Type B pancreatic cell (in vitro differentiated cells): ENCODE measurements at places on chromosomes 7 and 10.

- H3K27ac ChIP-seq, result no peak overlapping the region
- DNase-seq, result no peak
- H3K36me3 ChIP-seq, result no peaks in the 10 kb centered on the region
- H3K4me3 ChIP-seq, result no peak overlapping the region
- peaks cover 52% of the 10 kb centered on the region for H3K4me1 ChIP-seq
- no peaks in the 10 kb centered on the region for H3K27me3 ChIP-seq
Measured at GRCh38 chr10:115026056-115026745, 67.0 kb upstream of the ATRNL1 start.

DNA sequence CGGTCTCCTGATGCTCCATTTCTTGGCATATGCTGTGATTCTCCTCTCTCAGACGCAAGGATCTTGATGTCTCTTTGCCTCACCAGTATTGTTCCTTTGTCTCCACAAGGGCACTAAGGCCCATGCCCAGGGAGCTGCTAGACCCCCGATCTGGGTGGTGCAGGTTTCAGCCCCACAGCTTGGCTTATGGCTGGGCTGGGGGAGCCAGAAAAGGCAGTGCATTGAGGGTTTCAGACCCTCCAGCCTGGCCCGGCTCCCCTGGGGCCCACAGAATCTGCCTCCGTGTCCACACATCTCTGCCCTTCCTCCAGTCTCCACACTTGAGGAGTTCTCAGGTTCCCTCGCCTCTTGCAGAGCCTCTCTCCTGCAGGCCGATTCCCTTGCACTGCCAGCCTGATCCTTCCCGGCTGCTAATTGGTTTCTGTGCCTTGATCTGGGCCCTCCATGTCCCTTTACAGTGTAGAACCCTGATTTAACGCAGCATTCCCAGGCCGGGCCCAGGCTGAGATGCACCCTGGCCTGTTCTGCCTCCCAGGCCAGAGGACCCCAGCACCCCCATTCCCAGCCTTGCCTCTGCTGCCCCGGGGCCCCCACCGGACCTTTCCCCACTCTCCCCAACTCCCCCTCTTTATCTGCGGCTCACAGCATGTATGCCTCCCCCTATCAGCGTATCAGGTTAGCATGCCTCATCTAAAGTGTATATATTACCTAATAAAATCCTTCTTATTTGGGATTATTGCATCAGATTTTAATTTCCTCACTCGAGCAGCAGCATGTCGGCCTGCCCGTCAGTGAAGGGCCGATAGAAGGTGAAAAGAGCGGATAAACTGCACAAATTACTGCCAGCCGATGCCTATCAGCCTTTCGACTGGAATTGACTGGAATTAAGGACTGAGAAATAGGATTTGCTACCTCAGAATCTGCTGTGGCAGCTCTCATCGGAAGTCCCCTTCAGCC lies 145.7 kb downstream of the C10orf105 start:
- peaks cover 11% of the 10 kb centered on the region for H3K27me3 ChIP-seq
- H3K4me3 ChIP-seq, result no peak overlapping the region
- H3K4me1 ChIP-seq, result peaks cover 9% of the 10 kb centered on the region
- no peaks in the 10 kb centered on the region for H3K36me3 ChIP-seq
- DNase-seq, result no peak

GRCh38 chr10:104309980-104310978 lies 28.0 kb downstream of the ITPRIP start:
- H3K27ac ChIP-seq, result no peak overlapping the region
- peaks cover 3% of the 10 kb centered on the region for H3K36me3 ChIP-seq
- DNase-seq, result no peak

DNA sequence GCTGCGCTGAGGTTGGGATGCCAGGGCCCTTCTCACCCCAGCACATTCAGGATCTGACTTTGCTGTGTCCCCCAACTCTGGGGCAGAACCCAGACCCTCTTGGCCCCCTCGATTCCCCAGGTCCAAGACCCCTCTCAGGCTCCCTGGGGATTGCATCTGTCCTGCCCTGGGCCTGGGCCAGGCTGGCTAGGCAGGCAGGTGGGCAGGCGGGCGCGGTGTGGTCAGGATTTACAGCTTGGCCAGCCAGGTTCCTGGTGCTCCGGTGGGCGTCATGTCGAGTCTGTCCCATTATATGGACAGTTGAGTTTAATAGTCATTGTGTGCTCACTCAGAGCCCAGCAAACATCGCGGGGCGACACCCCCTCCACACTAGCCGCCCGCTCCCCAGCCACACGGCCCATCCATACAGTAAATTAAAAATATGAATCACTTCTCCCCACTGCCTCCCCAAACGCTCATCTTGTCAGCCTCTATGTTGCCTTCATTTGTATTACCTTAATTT lies 23.5 kb downstream of the POLL start:
- H3K36me3 ChIP-seq, result no peaks in the 10 kb centered on the region
- H3K27ac ChIP-seq, result no peak overlapping the region
- H3K4me3 ChIP-seq, result no peak overlapping the region
- H3K4me1 ChIP-seq, result peaks cover 20% of the 10 kb centered on the region

DNA sequence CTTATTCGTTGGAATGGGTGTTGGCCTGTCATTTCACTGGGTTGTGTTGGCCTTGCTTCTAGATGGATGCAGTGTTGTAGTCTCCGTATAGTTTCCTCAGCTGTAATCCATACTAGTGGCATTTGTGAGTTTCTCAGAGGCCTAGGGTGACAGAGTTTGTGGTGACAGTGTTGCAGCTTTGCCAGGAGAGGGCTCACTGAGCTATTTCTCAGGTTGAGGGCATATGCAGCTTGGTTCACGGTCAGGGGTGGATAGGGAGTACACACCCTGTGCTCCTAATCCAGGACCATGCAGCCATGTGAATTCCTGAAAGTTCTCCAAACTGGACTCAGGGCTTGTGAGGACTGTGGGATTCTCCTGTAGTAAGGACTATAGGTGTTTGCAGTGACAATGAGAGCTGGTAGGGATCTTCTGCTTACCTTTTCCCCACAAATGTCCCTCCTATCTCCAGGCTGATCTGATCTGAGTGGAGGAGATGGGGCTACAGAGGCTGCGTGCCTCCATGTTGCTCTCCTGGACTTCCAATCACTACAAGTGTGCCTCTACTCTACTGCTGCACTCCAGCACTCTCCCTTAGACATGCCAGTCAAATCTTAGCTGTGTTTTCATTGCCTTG lies 229.0 kb downstream of the STK31 start:
- H3K36me3 ChIP-seq, result no peaks in the 10 kb centered on the region
- no peak for DNase-seq
- no peaks in the 10 kb centered on the region for H3K4me1 ChIP-seq
- H3K27ac ChIP-seq, result no peak overlapping the region

DNA sequence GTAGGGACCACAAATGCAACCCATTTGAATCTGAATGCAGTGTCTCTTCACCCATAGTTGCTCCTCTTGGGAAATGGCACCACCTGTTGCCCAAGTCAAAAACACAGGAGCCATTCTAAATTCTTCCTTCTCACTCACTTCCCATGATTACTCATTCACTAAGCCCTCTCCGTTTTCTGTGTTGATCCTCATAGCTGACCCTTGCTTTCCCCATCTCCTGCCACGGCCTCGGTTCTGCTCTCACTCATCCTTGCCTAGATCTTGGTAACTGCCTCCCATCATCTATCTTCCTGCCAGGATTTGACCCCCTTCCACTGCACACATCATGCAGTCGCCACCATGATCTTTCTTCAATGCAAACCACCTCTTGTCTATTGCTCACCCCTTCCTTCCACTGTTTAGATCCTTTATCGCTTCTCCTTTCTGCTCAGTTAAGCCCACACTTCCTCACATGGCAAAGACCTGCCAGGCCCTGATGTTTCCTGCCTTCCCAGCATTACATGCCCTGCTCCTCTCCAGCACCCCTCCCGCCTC lies 19.0 kb upstream of the CPN1 start:
- H3K4me3 ChIP-seq, result no peak overlapping the region
- peaks cover 14% of the 10 kb centered on the region for H3K27me3 ChIP-seq

DNA sequence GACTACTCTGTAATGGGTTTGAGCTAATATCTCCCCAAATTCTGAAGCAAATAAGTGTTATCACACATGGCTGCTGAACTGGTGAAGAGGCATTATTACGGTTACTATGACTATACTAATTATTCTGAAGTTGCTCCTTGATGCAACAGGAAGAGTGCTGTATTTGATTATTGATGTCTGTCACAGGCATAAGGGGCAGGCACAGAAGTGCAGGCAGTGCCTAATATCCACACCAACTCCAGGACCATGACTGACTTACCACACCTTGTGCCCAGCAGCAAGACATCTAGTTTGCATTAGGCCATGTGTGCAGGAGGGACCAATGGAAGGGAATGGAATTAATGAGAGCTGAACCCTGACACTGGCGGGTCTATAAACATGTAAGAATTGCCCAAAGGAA lies 62.7 kb downstream of the AMPH start:
- H3K4me3 ChIP-seq, result no peak overlapping the region
- no peaks in the 10 kb centered on the region for H3K27me3 ChIP-seq
- no peaks in the 10 kb centered on the region for H3K36me3 ChIP-seq
- H3K27ac ChIP-seq, result no peak overlapping the region
- DNase-seq, result no peak

DNA sequence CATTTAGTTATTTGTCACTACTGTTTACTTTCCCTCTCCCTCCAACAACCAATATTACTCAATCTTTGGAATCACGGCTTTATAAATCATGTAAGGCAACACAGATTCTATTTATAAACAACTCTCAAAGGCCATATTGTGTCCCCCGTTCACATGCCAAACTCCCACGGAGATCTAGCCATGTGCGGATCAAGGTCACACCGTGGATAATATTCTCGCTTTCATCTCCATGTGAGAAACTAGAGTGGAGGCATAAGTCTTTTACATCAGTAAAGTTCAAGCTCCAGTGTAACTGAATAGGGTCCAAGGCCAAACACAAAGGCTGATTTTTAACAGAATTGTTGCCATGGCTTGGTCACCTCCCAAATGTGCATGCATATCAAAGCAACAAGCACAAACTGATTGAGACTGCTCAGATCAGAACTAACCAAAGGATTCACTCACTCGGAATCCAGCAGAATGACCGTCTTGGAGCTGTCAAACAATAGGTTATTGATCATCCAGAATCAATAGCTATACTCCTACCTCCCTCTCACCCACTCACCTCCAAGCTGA lies 569.5 kb upstream of the LRRN3 start:
- peaks cover 3% of the 10 kb centered on the region for H3K36me3 ChIP-seq
- H3K4me1 ChIP-seq, result peaks cover 19% of the 10 kb centered on the region
- DNase-seq, result no peak
- H3K27me3 ChIP-seq, result no peaks in the 10 kb centered on the region
- no peak overlapping the region for H3K4me3 ChIP-seq
